PC-9 (cell line): ENCODE measurements at places on chromosomes 16 and 17. TPM values are rescaled to one million over a fixed set of nuclear protein-coding genes. Genes with fewer than 3 reads are reported as not detected.

DNA sequence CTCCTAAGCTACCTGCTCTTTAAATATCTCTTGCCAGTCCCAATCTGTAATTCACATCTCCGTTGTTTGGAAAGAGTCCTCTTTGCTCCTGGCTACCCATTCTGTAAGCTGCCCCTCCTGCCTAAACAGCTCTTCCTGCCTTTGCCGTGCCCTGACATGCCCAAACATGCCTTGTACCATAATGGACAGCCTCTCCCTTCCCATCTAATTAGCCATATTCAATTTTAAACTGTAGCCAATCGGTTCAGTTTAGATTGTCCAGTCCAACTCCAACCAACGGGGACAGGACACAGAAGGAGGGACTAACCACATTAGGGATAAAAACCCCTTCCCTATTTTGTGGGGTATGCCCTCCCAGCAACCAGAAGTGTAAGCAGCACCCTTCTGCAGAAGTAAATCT, 30.6 kb upstream of the CLEC3A start:
- no peak for DNase-seq

WFDC1 gene
- not detected in 2 replicates for total RNA-seq

DNA sequence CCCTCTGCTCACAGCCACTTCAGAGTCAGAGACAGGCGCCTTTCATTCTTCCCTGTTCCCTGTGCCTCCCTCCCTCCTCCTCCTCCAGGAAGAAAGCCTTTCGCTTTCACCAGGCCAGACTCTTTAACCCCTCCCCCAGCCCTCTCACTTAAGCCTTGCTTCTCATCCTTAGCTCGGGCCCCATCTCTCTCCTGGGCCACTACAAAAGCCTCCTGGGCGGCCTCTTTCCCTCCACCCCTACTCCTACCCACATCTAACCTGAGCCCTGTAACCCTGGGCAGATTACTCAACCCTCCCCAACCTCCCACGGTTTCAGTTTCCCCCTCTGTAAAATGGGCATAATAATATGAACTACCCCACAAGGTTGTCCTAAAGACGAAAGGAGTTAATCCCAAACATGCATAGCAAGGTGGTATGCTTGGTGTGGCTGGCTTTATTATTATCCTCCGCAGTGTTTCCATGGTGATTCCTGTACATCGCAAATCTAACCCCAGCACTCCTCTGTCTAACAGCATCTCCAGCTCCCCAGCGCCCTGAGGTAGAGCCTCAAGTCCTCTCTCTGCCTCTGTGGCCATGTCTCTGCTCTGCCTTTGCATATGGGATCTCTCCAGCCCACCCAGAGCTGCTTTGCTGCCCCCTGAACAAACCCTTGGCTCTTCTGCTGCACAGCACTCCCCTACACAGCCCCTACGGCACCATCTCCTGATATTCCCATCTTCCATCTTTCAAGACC, 17.7 kb downstream of the PIMREG start:
- no peak for DNase-seq

- no peak for DNase-seq
Observed at GRCh38 chr17:7038025-7038862, 2.4 kb downstream of the SLC16A13 start.

DNA sequence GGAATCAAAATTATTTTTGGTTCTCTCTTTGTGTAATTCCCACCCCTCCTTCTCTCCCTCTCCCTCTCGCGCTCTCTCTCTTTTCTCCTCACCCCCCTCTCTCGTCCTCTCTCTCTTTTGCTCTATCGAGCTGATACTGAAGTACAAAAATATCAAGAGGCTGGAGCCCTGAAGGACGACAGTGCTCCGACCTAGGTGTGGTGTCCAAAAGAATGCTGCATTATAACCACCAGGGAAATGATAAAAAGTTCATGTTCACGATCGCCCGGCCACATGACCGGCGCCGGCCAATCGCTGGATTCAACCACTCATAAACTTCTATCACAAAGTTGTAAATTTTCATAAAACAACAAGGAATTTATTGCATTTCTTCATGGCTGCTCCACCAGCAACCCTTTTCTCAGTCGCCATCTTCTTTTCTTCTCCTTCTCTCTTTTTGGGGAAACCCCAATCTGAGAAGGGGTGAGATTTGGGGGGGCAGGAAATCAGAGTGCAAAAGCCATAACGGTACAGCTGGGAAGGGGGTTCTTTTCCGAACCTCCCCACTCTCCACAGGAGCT, at the start of gene HOXB6:
Gene HOXB6, minus strand, starts transcription at position 217 of the 560 bp plus-strand sequence. CDS start 6,836 bp downstream, outside the sequence.
- DNase-seq, result peak; percentile 60
